HuH-7.5 (cell line): ENCODE measurements at places on chromosomes 5 and 9.

- DNase-seq, result no peak
Observed at GRCh38 chr9:27421577-27421976, 102.5 kb upstream of the IFNK start.

- no peak for DNase-seq
Observed at GRCh38 chr9:27467486-27467885, 56.6 kb upstream of the IFNK start.

DNA sequence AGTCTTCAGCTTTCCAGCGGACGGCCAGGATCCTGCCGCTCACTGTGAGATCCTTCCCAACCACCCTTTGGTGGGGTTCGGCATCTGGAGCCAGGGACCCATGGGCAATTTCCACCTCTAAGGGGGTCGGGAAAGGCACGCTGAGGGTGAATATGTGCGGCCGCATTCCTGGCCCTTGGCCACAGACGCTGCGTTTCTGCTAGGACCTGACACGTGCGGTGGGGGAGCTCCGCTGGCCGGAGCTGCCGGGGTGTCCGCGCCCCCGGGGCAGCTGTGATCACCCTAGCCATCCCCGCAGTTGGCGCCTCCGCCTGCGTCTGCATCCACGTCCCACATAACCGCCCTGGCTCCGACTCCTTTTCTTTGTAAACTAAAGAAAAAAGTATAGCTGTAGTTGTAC is 5.3 kb upstream of the DNAJA1 start:
- no peak for DNase-seq

DNA sequence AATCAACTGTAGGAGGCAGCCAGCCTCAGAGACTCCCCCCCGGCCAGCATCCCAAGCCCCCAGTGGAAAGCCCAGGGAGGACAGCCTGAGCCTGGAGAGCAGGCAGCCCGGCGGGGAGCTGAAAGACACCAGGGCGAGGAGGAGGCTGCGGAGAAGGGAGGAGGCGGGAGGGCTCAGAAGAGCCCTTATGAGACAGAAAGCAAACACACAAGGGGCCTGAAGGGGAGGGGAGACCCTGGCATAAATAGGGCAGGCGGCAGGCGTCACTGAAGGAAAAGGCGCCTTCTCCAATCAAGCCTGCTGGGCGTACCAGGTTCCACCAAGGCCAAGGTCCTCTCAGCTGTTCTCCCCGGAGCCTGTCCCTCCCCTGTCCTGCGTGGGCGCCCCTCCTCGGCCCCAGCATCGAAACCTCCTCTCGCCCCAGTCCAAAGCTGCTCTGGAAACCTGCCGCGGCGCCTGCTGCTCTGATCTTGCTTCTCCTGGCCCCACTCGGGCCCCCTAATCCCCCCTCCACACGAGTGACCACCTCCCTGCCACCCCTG is 1.3 kb downstream of the SLC9A3 start:
- DNase-seq, result no peak

DNA sequence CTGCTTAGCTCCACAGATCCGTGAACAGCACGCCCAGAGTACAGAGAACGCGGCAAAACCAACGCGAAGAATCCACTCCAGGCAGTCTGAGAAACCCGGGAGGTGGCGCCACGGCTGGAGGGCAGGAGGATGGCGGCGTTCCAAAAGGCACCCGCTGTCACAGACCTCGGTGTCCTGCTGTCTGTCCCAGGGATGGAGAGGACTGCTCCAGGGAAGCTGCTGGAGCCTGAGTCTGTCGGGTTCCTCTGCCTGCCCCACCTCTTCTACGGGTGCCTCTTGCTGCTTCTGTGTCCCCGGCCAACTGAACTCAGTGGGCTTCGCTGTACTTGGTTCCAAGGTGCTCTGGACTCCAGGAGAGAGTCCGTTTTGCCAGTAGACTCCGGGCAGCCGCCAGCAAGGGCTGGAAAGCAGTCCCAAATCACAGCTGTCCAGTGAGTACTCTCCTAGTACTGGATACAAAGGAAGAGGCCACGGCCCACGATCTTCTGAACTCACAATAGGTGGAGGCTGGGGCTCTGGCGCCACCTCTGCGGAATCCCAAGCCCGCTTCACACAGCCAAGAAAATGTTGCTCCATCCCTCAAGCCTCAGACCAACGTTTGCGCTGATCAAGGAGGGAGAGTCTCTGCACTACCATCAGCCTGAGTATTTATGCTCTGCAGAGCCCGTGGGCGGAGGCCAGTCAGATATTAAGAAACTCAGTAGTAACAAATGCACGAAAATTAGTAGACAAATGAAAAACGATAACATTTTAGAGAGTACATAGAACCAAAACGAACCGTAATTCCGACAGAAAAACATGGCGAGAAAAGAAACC is 440 bp downstream of the ANXA2R start:
- no peak for DNase-seq

GRCh38 chr5:125835293-125836172 is 587.7 kb upstream of the GRAMD2B start:
- DNase-seq, result peak; percentile 5

- DNase-seq, result no peak
Observed at GRCh38 chr5:129362456-129362855, 97.6 kb upstream of the ADAMTS19 start.

DNA sequence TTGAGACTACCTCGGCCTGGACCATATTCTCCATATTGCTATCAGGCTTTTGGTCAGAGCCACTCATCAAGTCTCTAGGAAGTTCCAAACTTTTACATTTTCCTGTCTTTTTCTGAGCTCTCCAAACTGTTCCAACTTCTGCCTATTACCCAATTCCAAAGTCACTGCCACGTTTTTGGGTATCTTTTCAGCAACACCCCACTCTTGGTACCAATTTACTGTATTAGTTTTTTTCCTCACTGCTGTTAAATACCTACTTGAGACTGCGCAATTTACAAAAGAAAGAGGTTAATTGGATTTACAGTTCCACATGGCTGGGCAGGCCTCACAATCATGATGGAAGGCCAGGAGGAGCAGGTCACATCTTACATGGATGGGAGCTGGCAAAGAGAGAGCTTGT is 507.8 kb upstream of the ZNF608 start:
- DNase-seq, result no peak

DNA sequence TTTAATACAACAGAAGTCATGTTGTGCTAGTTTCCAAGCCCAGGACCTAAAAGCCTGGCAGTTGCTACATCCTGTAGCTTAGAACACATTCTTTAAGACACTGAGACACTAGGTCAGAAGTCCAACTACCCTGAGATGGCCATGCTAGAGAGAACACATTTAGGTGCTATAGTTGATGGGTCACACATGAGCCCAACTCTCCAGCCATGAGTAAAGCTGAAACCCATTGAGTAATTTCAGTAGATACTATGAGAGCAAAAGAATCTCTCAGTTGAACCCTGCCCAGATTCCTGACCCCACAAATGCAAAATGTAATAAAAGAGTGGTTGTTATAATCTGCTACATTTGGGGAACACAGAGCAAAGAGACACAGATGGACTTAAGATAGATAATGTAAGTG is 164.4 kb downstream of the SEMA5A start:
- no peak for DNase-seq

DNA sequence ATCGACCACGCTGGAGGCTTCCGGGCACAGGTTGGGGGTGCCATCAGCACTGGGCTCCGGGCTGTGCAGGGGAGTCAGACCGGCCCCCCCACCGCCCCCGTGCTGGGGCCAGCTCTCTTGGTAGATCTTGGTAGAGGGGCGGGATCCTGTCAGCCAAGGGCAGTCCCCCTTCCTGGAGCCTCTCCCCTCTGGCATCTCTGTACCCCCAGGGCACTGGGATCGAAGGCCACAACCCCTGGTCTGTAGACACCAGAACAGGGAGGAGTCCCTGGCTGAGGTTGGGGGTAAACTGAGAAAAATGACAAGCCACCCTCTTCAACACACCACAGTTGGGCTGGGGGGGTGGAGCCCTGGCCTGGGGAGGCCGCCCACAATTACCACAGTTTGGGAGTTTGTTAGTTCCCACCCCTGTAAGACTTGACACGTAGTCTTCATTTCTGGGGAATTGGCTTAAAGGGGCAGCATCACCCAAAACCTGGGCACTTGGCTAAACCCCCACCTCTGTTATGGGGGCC is 882 bp downstream of the CERCAM start:
- no peak for DNase-seq

GRCh38 chr5:135210286-135211055 is 176.4 kb upstream of the PITX1 start:
- no peak for DNase-seq

DNA sequence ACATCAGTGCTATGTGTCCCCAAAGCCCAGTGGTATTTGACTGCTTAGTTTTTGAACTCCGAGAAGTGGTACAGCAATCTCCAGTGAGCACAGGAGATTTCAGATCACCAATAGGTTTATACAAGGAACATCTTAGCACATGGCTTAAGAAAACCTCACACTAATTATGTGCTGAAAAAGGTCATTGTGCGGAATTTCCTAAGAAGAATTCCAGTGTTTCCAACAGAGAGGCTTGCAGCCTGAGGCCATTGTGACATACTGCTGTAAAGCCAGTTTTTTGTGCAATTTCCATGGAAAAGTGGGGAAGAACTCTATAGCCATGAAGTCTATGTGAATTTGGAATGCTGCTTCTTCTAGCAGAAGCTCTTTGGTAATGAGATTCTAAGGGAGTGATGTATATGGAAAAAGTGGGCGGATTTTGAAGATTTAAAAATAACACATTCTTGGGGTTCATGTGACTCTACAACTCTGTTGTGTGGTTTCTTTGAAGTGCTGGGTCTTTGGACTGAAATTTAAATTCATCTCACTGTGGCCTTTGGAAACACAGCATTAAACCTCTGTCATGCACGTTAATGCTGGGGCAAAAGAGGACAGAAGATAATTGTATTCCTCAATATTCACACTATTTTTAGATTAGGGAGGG is 110.5 kb upstream of the CD180 start:
- no peak for DNase-seq

GRCh38 chr5:168829922-168830417 is 250.8 kb upstream of the PANK3 start:
- DNase-seq, result no peak

DNA sequence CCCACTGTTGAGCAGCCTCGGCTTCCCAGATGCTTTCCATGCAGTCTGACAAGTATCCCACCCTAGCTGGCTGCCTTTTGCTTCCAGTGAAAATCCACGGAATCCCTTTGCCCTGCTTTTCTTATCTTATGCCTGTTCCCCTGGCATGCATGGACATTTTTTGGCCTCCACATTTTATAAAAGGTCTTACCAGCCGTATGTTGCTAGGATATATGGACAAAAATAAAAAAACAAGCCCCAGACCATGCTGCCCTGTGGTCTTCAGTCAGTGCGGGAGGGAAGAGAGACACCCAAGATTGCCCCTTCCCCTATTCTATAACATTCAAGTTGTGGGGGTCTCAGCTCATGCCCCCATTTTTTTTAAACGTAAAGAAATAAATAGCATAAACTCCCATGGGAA is 129.6 kb downstream of the COL23A1 start:
- DNase-seq, result no peak
